Esophagus squamous epithelium (tissue), 5 donors: ENCODE measurements at places on chromosomes 6 and 20. TPM values are rescaled to one million over a fixed set of nuclear protein-coding genes. Genes with fewer than 3 reads are reported as not detected.

DLL1 gene
- total RNA-seq: 8.3 TPM

OR12D3 gene
- not detected for total RNA-seq

GHRH gene
- total RNA-seq: not detected

ADGRF5 gene
- total RNA-seq: 9.5 TPM

SLC22A7 gene
- not detected for total RNA-seq

- DNase-seq: no peak
- H3K4me3 ChIP-seq: no peak overlapping the region
Observed at GRCh38 chr6:105539911-105540310, 137.0 kb upstream of the PREP start.

GRCh38 chr20:40856653-40857052 is 167.6 kb upstream of the MAFB start:
- DNase-seq: no peak
- no peaks in the 10 kb centered on the region for H3K27me3 ChIP-seq
- no peaks in the 10 kb centered on the region for H3K36me3 ChIP-seq
- H3K27ac ChIP-seq: no peak overlapping the region
- H3K4me1 ChIP-seq: no peaks in the 10 kb centered on the region

DNA sequence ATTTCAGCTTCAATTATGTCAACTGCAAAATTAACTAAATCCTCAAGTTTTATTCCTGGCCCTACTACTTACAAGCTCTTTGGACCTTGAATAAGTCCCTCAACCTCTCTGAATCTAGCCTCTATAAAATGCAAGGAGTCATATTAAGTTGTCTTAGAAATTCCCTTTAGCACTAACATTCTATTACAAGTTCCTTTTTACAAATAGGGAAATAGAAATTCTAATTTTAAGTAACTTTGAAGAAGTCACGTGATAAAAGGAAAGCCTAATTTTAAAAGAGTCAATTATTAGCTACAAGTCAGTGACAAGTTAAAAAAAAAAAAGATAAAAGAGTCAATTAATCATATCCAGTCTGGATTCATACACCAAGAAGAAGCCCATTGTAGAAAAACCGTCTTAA is 24.6 kb upstream of the GTF3C6 start:
- no peak overlapping the region for H3K4me3 ChIP-seq
- DNase-seq: no peak
- no peaks in the 10 kb centered on the region for H3K27me3 ChIP-seq
- H3K4me1 ChIP-seq: no peaks in the 10 kb centered on the region
- H3K36me3 ChIP-seq: no peaks in the 10 kb centered on the region

DNA sequence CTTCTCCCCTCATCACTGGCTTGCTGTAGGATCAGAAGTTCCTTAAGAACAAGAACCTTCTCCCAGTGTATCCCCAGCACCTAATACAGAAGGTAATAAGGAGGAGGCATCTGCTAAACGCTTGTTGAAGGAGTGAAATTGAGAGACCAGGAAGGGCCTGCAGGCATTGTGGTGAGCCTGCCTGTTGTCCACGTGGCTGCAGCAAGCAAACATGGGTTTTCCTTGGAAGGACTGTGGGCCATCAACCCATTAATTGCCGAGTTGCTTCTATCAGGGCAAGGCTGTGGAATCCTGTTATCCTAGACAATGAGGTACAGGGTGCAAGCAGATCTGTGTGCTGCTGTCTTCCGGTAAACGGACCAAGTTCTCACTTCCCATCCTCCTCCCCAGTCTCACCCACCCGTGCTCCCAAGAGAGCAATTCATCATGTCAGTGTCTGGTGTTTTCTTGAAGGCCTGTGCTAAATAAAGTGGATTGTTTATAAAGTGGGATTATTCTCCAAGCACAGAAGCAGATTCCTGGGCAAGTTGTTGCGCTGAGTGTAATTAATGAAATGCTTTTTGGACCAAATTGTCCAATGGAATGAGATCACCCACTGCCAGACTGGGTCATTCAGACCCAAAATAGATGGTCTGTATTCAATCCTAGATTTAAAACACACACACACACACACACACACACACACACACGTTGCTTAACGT is 164.6 kb upstream of the CDYL start:
- H3K27ac ChIP-seq: no peak overlapping the region
- no peaks in the 10 kb centered on the region for H3K36me3 ChIP-seq
- H3K4me3 ChIP-seq: no peak overlapping the region
- H3K27me3 ChIP-seq: no peaks in the 10 kb centered on the region
- DNase-seq: no peak
- peaks cover 7% of the 10 kb centered on the region for H3K4me1 ChIP-seq

- H3K36me3 ChIP-seq: no peaks in the 10 kb centered on the region
- H3K4me3 ChIP-seq: no peak overlapping the region
- H3K27me3 ChIP-seq: no peaks in the 10 kb centered on the region
Observed at GRCh38 chr6:87465051-87465450, 7.7 kb upstream of the SLC35A1 start.
